Stimulated activated CD4-positive, alpha-beta T cell treated with anti-CD3 and anti-CD28 coated beads, Interleukin-2, amount 100 ng/mL, for 4 hours (primary cell): ENCODE measurements at places on chromosomes 16 and 17.

- DNase-seq = no peak
These were observed 299.8 kb upstream of the SALL1 start for GRCh38 chr16:51450909-51451308.

DNA sequence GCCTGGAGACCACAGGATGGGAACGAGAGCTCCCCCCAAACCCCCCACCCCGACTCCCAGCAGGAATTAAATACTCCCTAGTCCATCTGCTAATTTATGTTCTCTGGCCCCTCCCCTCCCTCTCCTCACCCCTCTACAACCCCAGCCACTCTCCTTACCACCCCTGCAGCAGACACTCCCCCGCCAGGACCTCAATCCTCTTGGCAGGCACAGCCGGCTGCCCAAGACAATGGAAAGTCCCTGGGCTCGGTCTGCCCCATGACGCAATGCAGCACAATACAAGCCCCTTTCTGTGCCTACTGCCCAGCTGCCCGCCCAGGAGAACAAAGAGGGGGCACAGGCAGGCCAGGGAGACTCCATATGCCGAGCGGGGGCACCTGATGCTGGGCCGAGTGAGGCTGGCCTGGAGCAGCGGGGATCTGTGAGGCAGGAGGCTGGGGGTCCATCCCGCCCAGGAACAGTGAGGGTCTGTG, 30.3 kb upstream of the CDC42EP4 start:
- DNase-seq = no peak

- no peak for DNase-seq
These were observed 9.0 kb downstream of the SMYD4 start for GRCh38 chr17:1820528-1821252.

GRCh38 chr17:78230252-78230962, 1.0 kb upstream of the TMEM235 start:
- DNase-seq = no peak

DNA sequence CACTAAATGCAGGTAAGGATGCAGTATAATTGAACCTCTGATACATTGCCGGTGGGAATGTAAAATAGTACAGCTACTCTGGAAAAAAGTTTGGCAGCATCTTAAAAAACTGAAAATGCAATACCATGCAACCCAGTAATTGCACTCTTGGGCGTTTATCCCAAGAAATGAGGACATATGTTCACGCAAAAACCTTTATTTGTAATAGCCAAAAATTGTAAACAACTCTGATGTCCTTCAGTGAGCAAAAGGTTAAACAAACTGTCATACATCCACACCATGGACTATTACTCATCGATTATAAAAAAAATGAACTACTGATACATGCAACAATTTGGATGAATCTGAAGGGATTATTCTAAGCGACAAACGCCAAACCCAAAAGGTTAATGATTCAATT, 16.9 kb downstream of the SYNRG start:
- no peak for DNase-seq

DNA sequence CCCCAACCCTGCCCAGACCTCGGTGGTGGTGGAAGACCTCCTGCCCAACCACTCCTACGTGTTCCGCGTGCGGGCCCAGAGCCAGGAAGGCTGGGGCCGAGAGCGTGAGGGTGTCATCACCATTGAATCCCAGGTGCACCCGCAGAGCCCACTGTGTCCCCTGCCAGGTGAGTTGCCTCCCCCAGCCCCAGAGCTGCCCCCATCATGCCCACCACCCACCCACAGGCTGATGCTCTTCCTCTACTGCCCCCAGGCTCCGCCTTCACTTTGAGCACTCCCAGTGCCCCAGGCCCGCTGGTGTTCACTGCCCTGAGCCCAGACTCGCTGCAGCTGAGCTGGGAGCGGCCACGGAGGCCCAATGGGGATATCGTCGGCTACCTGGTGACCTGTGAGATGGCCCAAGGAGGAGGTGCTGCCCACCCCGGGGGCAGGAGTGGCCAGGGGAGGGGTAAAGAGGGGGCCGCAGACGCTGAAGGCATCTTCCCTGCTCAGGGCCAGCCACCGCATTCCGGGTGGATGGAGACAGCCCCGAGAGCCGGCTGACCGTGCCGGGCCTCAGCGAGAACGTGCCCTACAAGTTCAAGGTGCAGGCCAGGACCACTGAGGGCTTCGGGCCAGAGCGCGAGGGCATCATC, 8.4 kb downstream of the GALK1 start:
- no peak for DNase-seq

DNA sequence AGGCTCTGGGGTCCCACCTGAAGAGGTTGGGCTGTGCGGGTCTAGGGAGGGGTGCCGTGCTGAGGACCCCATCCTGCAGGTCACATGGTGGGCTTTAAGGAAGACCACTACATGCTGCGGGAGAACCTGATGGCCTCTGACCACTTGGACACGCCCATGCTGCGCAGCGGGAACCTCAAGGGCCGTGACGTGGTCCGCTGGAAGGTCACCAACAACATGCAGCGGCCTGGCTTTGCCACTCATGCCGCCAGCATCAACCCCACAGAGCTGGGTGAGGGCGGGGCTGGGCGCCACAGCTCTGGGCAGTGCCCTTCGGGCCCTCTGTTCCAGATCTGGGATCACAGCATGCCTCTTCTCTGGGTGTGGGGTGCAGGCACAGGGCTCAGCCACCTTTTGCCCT, 18.5 kb downstream of the ITGB4 start:
- DNase-seq = no peak

- no peak for DNase-seq
These were observed 28.7 kb downstream of the CACNA1G start for GRCh38 chr17:50589095-50589705.

DNA sequence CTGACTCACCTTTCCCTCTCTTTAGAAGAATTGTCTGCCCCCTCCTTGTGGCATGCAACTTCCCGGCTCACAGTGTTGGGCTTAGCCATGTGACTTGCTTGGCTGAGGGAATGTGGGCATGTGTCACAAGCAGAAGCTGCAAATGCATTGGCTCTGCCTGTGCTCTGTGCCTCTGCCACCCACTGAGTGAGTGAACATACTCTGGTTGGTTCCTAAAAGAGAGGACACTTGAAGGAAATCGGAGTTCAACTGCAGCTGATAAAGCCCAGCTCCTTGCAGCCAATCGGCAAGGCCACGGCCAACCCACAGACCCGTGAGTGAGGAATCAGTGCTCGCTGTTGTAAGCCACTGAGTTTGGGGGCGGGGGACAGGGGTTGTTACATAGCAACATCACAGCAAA, 10.9 kb upstream of the GINS2 start:
- DNase-seq = no peak
